ENCODE measurements at places on chromosomes 16 and 17.
A peak's percentile ranks its signal among the peaks of the same experiment; 100 is the strongest.

- no peak for ATAC-seq
Observed at GRCh38 chr16:75227361-75228142, 8.8 kb downstream of the CTRB1 start.

GRCh38 chr16:14148569-14148968, 77.5 kb downstream of the MRTFB start:
- ATAC-seq: no peak

GRCh38 chr17:75822119-75822799, 21.9 kb downstream of the UNC13D start:
- peak; percentile 26 for ATAC-seq

GRCh38 chr16:68242926-68243858, 2.0 kb upstream of the PLA2G15 start:
- no peak for ATAC-seq

GRCh38 chr16:50167556-50167955, 14.4 kb downstream of the TENT4B start:
- ATAC-seq: no peak

- ATAC-seq: peak; percentile 75
Observed at GRCh38 chr17:7177191-7177953, 1.8 kb downstream of the ASGR1 start.

GRCh38 chr17:63430223-63430622, 15.9 kb downstream of the CYB561 start:
- ATAC-seq: no peak

- ATAC-seq: no peak
Observed at GRCh38 chr17:31529841-31530251, 138.4 kb downstream of the RAB11FIP4 start.

- ATAC-seq: no peak
Observed at GRCh38 chr17:56119191-56119590, 34.1 kb upstream of the ANKFN1 start.

GRCh38 chr17:73640691-73641090, 3.6 kb downstream of the SDK2 start:
- ATAC-seq: no peak

Data from activated CD4-positive, CD25-positive, alpha-beta regulatory T cell treated with anti-CD3 and anti-CD28 coated beads, Interleukin-2, amount 50 U/mL, for 24 hours (primary cell).